ENCODE measurements at places on chromosomes 4 and X. TPM values are rescaled to one million over a fixed set of nuclear protein-coding genes. Genes with fewer than 3 reads are reported as not detected.

IL3RA gene
- not detected for polyA plus RNA-seq

- no peak for DNase-seq
Observed at GRCh38 chrX:38987198-38987651, 186.0 kb downstream of the MID1IP1 start.

- DNase-seq = no peak
Observed at GRCh38 chr4:144645102-144645630, 790 bp upstream of the HHIP start.

DNA sequence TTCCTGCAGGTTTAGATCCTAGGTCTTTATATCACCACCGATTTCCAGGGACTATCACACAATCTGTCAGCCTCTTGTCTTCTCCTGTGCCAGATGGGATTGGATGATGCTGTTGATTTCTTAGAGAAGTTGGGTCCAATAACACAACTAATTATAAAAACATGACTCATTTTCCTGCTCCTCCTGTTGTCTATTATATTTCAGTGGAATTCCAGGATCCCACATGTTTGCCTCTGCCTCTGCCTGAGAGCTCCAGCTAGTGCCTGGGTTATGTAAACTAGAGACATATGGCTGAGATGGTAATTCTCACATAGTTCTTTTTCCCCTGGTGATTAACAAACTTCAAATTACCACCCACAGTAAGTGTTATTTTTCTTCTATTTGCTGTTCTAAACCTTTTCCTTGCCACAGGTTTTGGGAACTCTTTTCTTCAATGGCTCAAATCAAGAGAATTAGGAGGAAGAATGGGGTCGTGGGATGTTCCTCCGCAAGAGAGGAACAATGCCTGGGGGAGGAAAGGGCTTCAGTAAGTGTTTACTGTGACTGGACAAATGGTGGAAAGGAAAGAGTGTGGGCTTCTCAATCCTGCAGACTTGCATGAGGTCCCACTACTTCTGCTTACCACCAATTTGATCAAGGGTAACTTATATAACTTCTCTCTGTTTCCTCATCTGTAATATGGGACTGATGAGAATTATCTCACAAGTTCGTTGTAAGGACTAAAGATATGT lies 3.4 kb upstream of the HOPX start:
- no peak for DNase-seq

- no peak for DNase-seq
Observed at GRCh38 chr4:27215220-27215826, 354.7 kb downstream of the STIM2 start.

- no peak for DNase-seq
Observed at GRCh38 chr4:8850830-8851188, 20.8 kb downstream of the HMX1 start.

SLC4A4 gene
- 1.4 TPM for polyA plus RNA-seq

Measured in foreskin keratinocyte (primary cell).